ENCODE measurements at places on chromosomes 7 and 10.

- peak; percentile 65 for DNase-seq
These were observed 96.8 kb upstream of the AGR3 start for GRCh38 chr7:16978358-16979244.

DNA sequence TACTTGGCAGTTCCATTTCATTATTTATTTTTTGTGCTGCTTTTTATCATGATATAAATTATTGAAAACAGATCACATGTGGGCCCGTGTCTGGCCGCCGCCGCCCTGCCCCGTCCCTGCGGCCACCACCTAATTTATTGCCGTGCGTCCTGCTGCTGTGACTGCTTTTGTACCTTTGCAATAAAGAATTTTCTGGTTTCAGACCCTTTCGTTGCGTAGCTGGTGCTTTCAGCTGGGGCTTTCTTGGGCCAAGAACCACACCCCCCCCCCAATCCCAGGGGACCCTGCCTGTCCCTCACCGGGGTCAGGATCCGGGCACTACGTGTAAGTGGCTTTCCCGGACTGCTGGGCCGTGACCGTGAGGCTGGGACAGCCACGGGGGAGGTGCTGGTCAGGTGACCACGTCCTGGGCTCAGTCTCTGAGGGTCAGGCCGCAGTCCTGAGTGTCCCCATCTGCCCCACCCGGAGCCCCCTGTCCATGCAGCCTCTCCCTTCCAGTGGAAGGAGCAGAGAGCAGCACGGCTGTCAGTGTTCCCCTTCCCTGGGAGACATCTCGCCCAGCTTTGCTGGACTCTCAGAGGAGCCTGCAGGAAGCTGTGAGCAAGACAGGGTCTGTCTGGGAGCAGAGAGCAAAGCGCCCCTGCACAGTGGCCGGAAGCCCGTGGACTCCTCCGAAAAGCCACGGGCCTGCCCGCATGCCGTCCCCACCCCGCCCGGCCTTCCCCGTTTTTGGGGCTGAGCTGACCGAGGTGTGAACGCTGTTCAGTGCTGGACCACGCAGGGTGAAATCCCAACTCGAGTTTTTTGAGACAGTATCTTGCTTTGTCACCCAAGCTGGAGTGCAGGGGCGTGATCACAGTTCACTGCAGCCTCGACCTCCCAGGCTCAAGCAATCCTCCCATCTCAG, 12.6 kb downstream of the MAFK start:
- no peak for DNase-seq

DNA sequence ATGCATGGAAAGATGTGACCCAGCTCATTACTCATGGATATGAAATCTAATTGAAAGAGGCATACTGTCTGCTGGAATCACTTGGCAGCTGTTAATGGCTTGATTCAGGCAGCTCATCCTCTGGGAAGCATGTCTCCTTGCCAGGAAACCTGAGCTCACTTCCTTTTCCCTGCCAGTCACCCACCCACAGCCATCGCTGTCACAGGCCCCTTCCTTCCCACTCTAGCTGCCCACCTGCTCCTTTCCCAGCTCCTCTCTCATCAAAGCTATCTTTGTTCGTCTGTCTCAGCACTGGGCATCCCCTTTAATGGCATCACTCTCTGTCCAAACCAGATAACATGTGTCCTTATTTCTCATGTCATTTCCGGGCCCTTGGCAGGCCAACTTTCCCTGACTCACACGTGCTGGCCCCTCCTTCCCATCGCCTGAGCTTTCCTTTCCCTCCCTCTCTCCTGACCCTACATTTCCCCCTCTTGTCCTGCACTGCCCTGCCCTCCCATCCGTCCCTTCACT, 721.9 kb downstream of the TNS3 start:
- peak; percentile 18 for DNase-seq

DNA sequence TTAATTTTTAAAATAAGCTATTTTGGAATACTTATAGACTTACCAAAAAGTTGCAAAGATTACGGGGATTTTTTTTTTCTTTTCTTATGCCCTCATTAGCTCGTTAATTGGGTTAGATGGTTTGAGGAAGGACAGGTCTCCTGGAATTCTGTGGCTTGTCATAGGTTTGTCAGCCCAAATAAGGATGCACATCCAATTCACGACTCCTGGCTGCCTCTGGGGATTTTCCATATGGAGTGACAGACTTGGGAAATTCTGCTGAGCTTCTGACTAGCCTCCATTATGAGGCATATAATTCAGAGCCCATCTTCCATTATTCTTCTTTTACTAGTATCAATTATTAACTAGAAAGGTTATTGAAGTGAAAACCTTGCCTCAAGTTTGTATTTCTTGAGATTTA, 102.1 kb downstream of the AUTS2 start:
- DNase-seq: no peak

DNA sequence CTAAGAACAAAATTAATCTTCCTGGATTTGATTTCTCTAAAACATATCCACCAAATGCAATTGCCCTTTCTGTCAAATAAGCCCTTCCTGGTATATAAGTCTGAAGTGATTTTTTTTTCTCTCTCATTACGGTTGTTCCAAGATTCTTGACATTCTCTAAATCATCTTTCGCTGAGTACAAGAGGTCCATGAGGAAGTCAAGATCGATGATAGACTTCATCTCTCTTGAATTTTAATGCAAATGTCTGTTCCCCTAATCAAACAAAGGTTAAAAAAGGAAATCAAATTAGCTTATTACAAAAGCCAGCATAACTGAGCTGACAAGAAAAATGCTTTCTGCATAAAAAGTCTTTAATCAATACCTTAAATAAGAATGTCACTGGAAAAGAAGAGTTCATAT, 77.4 kb upstream of the ITGB1 start:
- no peak for DNase-seq

- DNase-seq: peak; percentile 59
These were observed 30.3 kb upstream of the TCF7L2 start for GRCh38 chr10:112919721-112920120.

DNA sequence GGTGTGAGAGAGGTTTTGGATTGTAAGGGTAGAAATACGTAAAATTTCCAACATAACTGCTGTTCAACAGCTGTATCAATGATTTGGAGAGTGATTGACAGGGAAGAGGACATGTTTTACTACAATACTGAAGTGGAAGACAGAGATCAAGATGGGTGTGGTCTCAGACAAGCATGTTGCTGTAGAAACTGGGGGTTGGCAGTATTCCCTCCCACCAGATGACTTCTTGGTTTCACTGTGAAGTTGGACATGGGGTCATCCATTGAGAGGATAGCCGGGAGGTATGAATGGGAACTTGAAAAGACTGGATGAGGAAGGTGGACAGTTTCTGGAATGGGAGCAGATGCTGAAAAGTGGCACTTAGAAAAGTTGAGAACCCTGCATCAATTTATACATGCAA, 95.3 kb upstream of the HDAC9 start:
- no peak for DNase-seq

DNA sequence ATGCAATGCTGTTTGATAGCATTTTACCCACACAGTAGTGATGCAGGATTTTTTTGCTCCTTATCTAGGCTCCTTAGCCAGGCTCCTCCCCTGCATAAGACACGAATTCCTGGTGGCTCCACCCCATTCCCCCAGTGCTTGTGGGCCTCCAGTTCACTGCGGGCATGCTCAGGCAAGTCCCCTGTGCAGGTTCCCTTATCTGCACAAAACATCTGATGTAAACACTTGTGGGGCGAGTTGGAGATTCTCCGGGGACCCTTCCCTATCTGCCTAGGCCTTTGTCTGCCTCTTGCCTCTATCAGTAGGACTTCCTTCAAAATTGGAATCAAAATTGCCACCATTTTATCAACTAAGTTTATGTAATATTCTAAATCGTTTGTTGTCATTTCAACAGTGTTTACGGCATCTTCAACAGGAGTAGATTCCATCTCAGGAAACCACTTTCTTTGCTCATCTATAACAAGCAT, 5.4 kb upstream of the STK17A start:
- DNase-seq: peak; percentile 80

DNA sequence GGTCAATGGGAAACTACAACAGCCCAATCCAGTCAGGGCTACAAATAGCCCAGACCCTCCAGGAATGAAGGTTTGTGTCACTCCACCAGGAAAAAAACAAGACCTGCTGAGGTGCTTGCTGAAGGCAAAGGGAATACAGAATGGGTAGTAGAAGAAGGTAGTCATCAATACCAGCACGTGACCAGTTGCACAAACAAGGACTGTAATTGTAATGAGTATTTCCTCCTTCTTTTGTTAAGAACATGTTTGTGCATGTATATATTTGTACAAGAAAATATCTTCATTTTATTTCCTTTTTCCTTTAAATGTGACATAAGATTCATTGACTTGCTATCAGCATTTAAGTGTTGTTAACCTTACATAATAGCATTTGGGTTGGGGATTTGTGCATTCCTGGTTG, 229.3 kb downstream of the IMMP2L start:
- DNase-seq: no peak

- DNase-seq: no peak
These were observed 43.0 kb downstream of the INSIG1 start for GRCh38 chr7:155340721-155341120.

DNA sequence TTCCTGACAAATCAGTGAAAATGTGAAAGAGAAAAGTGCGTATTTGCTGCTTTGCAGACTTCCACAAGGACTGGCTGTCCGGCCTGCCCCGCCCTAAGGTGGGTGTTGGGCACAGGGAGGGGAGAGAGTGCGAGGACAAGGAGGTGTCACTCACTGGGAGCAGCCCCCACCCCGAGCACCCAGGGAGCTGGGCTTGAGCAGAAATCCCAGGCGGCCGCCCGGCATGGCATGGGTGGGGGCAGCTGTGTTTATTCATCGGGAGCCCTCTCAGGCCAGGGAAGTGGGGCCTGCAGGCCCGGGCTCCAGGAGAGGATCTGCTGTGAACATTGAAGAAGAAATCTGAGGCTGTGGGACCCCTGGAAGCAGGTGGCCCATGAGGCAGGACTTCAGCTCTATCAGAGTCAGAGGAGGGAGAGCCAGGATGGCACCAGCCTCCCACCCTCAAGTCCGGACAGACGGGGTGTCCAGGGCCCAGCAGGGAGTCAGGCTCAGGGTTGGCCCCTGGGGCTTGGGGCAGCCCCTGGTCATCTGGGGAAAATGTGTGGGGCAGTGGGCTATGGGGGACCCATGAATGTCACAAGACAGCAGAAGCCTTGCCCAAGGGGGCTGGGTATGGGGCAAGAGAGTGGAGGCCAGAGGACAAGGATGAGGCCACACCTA, 164.4 kb upstream of the PPP2R2D start:
- no peak for DNase-seq

GRCh38 chr7:45979275-45980180, 58.5 kb upstream of the IGFBP3 start:
- no peak for DNase-seq

DNA sequence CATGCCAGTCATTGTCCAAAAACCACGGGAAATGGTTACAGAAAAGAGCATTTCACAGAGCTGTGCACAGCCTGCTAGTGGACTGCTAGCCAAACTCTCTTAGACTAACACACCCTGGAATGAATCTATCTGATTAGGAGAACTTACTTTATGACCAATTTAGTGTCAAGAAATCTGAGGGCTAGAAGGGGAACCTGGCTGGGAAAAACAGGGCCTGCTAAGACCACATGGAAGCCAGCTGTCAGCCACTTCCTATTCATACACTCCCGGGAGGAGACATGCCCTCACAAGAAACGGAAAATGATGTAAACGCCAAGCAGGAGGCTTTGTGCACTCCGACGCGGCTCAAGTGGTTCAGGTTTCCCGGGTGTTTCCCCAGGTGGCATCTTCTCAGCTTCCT, 54.8 kb downstream of the MPP7 start:
- peak; percentile 46 for DNase-seq

- DNase-seq: no peak
These were observed 175.9 kb downstream of the EVX1 start for GRCh38 chr7:27418541-27418940.

DNA sequence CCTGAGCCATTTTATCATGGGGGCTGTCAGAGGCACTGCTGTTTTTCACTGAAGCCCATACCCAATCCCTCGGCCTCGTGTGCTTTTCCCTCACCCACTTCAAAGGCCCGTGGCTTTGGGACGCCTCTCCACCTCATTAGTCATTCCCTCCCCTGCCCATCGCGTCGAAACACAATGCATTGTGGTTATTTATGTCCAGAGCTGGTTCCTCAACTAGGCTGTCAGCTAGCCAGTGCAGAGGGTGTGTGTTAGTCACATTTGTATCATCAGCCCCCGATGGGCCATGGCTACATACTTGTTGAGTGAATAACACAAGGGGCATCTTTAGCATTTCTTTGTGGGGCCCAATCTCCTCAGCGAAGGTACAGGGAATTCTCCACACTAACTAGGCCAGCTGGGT, 3.8 kb upstream of the CRCP start:
- DNase-seq: peak; percentile 84

DNA sequence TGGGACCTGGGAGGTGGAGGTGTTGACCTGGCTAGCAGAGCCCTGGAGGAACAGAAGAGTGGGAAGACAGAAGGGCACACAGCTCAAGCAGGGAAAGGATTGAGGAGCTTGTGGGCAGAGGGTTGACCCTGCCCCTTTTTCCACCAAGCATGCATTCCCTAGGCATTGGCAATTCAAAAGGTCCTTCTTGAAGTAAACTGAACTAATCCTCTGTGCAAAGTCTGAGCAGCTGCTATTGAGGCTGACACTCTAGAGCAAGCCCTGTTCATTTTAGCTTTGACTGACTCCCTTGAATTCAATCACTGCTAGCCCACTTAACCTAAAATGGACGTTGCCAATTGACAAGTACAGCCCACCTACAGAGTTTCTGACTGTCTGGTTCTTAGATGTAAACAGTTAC, 116.5 kb upstream of the TNS3 start:
- DNase-seq: no peak

- peak; percentile 96 for DNase-seq
These were observed 25.3 kb downstream of the MAP3K8 start for GRCh38 chr10:30459283-30459682.

DNA sequence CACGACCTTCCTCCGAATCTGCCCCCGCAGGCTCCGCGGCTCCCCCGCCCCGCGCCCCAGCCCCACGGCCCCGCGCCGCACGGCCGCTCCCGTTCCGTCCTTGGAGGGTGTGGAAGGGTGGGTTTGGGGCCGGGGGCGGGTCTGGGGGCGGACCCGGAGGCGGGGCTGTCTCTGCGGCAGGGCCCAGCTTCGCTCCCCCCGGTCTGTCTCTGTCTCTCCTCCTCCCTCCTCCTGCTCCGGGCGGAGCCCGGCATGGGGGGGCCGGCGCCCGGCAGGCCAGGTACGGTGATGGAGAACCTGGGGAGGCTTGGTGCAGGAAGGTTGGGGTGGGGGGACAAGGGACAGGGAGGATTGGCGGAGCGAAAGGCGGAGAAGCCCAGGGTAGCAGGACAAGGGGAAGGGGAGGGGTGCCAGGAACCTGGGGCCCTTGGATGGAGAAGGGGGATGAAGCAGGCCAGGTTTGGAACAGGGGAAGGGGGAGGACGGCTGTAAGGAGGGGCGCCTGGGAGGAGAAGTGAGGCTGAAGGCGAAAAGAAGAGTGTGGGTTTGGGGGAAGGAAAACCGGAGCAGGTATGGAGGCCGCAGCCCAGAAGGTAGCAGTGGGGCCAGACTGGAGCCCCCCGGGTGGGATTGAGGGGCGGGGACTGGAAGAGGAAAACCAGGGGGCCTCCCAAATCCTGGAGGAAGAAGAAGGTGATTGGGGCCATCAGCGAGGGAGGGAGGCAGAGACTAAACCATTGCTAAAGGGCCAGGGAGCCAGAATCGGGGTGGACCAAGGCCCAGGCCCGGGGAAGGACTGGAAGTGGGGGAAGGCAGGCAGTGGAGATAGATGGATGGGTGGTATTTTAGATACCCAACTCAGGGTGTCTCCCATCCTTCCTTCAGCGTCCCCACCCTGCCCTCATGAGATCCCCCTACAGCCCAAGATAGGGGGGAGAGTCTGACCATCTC, at the start of gene NYAP1:
Gene NYAP1 (plus strand): TSS at position 206 of the 951 bp plus-strand sequence. CDS start 1,385 bp downstream, outside the sequence.
- peak; percentile 50 for DNase-seq
